Upper lobe of right lung (tissue), 1 donor: ENCODE measurements at places on chromosomes 13 and 19. TPM values are rescaled to one million over a fixed set of nuclear protein-coding genes. Genes with fewer than 3 reads are reported as not detected.

DNA sequence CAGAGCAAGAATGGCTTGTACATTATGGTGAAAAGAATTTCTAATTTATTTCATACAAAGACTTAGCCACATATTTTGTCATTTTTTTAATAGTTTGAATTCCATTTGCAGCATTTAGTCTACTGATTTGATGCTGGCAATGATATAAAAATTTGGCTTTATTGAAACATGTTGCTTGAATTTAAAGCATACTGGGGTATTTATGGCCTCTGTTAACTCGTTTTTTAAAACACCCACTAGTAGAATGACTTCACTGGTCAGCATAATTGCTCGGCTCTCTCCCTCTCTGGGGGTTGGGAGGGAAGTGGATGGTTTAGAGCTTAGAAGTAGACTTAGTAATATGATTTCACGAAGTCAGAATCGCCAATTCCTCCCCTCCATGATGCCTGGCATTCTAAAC is 354.9 kb upstream of the HTR2A start:
- H3K27ac ChIP-seq: no peak overlapping the region
- no peaks in the 10 kb centered on the region for H3K36me3 ChIP-seq
- no peaks in the 10 kb centered on the region for H3K27me3 ChIP-seq

DNA sequence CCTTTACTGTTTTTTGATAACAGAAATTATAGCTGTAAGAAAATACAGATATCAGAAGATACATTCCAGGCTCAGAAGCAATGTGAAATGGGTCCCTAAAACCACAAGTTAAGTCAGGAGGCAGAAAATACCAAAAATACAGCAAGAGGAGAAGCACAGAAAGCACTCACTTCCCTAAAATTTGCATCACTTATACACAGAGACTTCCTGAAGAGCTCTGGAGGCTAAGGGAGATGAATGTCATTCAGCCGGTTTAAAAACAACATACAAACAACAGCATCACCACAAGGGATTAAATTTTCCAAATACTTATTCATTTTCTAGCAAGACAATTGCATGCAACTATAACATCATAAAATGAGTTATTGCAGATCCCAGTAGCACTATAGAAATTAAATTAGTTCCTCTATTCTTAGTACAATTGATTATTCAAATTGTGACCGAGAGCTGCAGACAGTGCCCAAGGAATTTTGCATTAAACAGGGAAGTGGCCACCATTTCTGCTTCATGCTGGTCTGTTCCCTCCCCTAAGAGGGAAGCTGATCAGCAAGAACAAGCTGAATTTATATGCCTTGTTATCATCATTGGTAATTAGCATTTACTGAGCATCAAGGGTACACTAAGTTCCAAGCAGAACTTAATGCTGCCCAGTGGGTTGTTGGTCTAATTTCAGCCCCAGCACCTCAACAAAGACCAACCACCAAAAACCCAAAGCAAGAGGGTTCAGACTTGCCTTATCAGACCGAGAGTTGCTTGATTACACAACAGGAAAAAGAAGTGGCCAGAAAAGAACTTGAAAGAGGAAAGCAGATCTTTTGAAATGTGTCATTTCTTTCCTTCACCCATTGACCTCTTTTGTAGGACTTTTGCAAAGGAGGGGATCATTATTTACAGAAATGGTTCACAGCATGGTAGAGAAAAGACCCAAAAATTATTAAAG is 140.7 kb downstream of the KCTD12 start:
- no peak for DNase-seq
- no peaks in the 10 kb centered on the region for H3K27me3 ChIP-seq
- H3K4me1 ChIP-seq: peaks cover 13% of the 10 kb centered on the region
- H3K36me3 ChIP-seq: no peaks in the 10 kb centered on the region
- peak overlapping the region; percentile 38 for H3K27ac ChIP-seq
- H3K4me3 ChIP-seq: no peak overlapping the region

DNA sequence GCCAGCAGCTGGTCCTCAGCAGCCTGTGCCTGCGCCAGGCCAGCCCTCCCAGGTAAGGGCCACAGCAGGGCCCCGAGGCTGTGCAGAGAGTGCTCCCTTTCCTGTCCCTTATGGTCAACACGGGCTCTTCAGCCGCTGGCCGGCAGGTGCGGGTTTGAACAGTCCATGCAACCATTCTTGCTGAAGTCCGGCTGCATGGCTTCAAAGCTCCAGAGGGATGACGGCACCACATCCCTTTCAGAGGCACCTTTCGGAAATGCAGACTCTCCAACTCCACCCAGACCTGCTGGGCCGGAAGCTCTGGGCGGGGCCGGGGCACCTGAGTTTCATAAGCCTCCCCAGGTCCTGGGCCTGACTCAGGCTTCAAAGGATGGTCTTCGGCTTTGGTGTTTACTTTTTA is 81.3 kb downstream of the SPACA7 start:
- H3K27me3 ChIP-seq: peaks cover 7% of the 10 kb centered on the region
- H3K27ac ChIP-seq: no peak overlapping the region
- peak; percentile 60 for DNase-seq

The ICAM5 gene
- 18.3 TPM for total RNA-seq

The PSG5 gene
- not detected for total RNA-seq

GRCh38 chr19:5863030-5863665 is 7.2 kb downstream of the FUT5 start:
- no peak overlapping the region for H3K4me3 ChIP-seq
- H3K36me3 ChIP-seq: no peaks in the 10 kb centered on the region

DNA sequence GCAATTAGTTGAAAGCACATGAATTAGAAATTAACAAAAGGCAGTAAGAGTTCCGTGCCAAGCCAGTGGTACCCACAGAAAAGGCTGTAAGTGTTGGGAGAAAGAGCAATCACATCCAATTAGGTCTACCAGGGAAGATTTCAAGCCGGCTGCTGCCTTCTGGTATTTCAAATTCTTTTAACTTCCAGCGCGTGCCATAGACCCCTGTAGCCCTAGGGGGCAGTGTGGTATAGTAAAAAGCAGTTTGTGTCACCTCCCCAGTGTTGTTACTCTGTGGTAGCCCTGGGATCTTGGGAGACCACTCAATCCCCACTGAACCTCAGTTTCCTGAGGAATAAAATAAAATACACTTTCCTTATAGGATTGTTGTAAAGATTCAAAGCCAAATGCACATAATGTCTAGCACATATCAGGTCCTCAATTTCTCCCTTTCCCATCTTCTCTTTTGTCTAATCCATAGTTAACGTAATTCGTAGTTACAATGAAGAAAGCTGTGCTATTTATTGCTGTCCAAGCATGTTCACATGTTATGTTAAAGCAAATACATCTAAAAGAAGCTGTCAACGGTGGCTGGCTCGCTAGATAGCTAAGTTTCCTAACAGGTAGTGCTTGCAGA is 230.2 kb downstream of the TDRD3 start:
- H3K4me1 ChIP-seq: no peaks in the 10 kb centered on the region
- H3K27me3 ChIP-seq: no peaks in the 10 kb centered on the region
- DNase-seq: no peak
- no peak overlapping the region for H3K27ac ChIP-seq
- no peaks in the 10 kb centered on the region for H3K36me3 ChIP-seq
- H3K4me3 ChIP-seq: no peak overlapping the region

GRCh38 chr13:31919971-31920726 is 111.4 kb upstream of the FRY start:
- no peaks in the 10 kb centered on the region for H3K27me3 ChIP-seq
- H3K36me3 ChIP-seq: no peaks in the 10 kb centered on the region
- no peak overlapping the region for H3K27ac ChIP-seq
- DNase-seq: no peak

The GET3 gene
- total RNA-seq: 55.2 TPM

The CD22 gene
- total RNA-seq: 15.8 TPM

- DNase-seq: no peak
- H3K4me3 ChIP-seq: peak overlapping the region; percentile 61
- H3K27ac ChIP-seq: peak overlapping the region; percentile 79
- no peaks in the 10 kb centered on the region for H3K36me3 ChIP-seq
- peaks cover 23% of the 10 kb centered on the region for H3K4me1 ChIP-seq
Observed at GRCh38 chr19:33300009-33300893, 2.1 kb downstream of the CEBPA start.

DNA sequence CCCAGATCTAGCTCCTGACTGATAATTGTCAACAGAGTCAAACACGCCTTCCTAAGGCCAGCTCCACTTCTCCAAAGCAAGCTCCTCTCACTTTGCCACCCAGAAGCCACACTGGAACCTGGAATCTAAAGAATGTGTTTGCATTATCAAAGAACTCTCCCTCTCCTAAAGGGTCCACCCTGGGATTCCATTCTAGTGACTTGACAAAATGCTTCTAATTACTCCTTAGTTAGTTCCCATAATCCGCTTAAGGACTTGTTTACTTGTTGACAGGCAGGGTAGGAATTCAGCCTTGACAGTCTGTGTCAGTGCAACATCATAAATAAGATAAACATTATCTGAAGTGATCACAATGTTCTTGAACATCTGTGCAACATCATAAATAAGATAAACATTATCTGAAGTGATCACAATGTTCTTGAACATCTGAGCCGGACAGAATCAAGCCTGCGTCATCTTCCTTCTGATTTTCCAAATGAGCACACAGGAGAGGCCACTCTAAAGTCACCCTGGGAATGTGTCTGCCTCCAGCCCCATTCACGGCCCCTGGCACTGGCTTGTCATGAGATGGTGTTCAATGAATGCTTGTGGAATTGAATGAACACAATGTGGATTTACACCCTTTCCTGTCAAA is 512.1 kb downstream of the IRS2 start:
- H3K27me3 ChIP-seq: no peaks in the 10 kb centered on the region
- DNase-seq: no peak
- H3K4me3 ChIP-seq: no peak overlapping the region
- H3K27ac ChIP-seq: peak overlapping the region; percentile 38
- H3K36me3 ChIP-seq: no peaks in the 10 kb centered on the region

The LILRB3 gene
- 61.5 TPM for total RNA-seq

- no peak overlapping the region for H3K27ac ChIP-seq
- H3K4me1 ChIP-seq: no peaks in the 10 kb centered on the region
- H3K27me3 ChIP-seq: no peaks in the 10 kb centered on the region
- no peak overlapping the region for H3K4me3 ChIP-seq
- DNase-seq: no peak
Observed at GRCh38 chr13:43664700-43665191, 122.0 kb downstream of the ENOX1 start.

DNA sequence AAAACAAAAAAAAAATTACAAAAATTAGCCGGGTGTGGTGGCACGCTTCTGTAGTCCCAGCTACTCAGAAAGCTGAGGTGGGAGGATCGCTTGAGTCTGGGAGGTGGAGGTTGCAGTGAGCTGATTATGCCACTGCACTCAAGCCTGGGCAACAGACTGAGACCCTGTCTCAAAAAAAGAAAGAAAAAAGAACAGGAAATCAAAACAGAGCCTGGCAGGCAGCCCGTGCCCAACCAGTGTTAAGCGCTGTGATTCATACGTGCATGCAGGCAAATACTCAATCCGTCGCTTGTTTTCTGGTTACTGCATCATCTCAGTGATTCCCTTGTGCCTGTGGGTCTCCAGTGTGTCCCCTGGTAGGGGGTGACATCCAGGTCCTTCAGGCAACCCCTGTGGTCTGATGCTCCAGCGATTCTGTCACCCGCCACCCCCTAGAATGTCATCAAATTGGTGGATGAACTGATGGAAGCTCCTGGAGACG is 18.1 kb downstream of the DDX39A start:
- no peak overlapping the region for H3K4me3 ChIP-seq
- no peak for DNase-seq
- H3K27me3 ChIP-seq: no peaks in the 10 kb centered on the region

The CDKN2D gene
- total RNA-seq: 10.5 TPM

DNA sequence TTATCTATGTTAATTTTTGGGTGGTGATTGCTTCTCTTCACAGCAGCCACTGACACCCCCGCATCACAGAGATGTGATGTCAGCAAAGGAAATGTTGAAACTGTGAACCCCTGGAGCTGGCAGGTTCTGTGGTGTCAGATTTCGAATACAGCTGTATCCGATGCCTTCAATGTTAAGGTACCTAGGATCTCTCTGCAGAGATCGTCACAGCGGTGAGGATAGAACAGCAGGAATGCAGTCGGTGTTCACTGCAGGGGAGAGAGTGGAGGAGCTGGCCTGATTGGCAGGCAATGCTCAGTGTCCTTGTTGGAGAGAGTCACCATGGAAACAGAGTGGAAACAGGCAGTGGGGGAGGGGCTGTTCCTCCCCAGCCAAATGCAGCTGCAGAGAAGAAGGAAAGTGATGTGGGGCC is 79.5 kb upstream of the ZNF835 start:
- no peaks in the 10 kb centered on the region for H3K36me3 ChIP-seq
- H3K27ac ChIP-seq: no peak overlapping the region
- H3K4me3 ChIP-seq: no peak overlapping the region
- DNase-seq: no peak
- no peaks in the 10 kb centered on the region for H3K27me3 ChIP-seq
- no peaks in the 10 kb centered on the region for H3K4me1 ChIP-seq

DNA sequence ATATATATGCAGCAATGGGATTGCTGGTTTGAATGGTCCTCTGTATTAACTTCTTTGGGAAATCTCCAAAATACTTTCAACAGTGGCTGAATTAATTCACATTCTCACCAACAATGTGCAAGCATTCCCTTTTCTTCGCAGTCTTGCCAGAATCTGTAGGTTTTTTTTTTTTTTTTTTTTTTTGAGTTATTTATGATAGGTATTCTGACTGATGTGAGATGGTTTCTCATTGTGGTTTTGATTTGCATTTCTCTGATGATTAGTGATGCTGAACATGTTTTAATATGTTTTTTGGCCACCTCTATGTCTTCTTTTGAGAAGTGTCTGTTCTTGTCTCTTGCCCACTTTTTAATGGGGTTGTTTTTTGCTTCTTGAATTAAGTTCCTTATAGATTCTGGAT is 2041.5 kb upstream of the PCDH20 start:
- H3K27me3 ChIP-seq: no peaks in the 10 kb centered on the region
- no peak overlapping the region for H3K4me3 ChIP-seq
- no peaks in the 10 kb centered on the region for H3K4me1 ChIP-seq
- no peak for DNase-seq

The C2CD4C gene
- 2.6 TPM for total RNA-seq

- no peaks in the 10 kb centered on the region for H3K27me3 ChIP-seq
- DNase-seq: peak; percentile 88
- peak within 1 kb of the TSS; percentile 67 for H3K4me3 ChIP-seq
- peak within 1 kb of the TSS; percentile 99 for H3K27ac ChIP-seq
Observed at GRCh38 chr19:58558066-58558622, at the start of gene UBE2M. Gene UBE2M (minus strand): TSS chr19:58558611. CDS start chr19:58558381, 230 bp downstream.

DNA sequence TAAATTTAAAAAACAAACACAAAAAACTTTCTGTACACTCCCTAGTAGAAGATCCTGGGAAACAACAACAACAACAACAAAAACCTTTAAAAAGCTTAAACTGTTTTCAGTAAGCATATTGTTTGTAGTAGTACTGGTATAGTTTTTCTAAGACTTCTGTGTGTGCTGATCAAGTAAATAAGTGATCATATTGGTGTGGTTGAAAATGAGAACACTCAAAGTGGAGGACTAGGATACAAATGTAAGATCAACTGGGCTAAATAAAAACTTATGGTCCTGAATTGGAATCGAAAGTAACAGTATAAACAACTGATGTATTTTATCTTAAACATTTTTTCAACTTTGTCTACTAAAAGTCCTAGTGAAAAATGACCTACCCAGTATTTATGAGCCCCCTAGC is 135.5 kb downstream of the FOXO1 start:
- no peak overlapping the region for H3K27ac ChIP-seq
- H3K27me3 ChIP-seq: no peaks in the 10 kb centered on the region
- DNase-seq: no peak
- H3K4me3 ChIP-seq: no peak overlapping the region
- no peaks in the 10 kb centered on the region for H3K4me1 ChIP-seq
- H3K36me3 ChIP-seq: no peaks in the 10 kb centered on the region

GRCh38 chr13:21055511-21056045 is 5.8 kb downstream of the LATS2 start:
- H3K27ac ChIP-seq: no peak overlapping the region
- no peak overlapping the region for H3K4me3 ChIP-seq
- H3K27me3 ChIP-seq: no peaks in the 10 kb centered on the region
- H3K4me1 ChIP-seq: peaks cover 47% of the 10 kb centered on the region
- H3K36me3 ChIP-seq: no peaks in the 10 kb centered on the region
- DNase-seq: no peak

The ZNF726 gene
- 2.0 TPM for total RNA-seq
